Stimulated activated CD4-positive, alpha-beta T cell treated with anti-CD3 and anti-CD28 coated beads, Interleukin-12 subunit alpha, Interleukin-12 subunit beta, amount 100 ng/mL, for 4 hours (primary cell): ENCODE measurements at places on chromosomes 7 and 10.

GRCh38 chr10:131169146-131169545 lies 142.4 kb downstream of the TCERG1L start:
- DNase-seq, result no peak

DNA sequence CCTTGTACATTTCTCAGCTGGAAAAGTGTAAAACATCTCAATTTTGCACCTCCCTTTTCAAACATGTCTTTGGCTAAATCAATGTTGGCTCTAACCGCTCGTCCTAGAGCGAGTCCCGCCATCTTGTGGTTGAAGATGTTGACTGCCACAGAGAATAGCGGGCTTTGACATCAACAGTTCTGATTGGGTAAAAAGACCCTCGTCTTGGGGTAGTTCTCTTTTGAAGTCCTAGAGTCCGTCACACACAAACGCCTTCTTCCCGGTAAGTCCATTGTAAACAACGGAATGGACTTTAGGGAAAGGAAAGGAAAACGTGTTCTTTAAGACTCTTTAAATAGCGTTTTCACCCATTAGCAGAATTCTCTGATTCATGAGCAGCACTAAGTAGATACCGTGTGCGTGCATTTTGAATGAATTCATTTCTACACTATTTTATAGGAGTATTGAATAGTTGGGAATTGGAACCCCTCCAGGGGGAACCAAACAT lies 452 bp upstream of the RPP30 start:
- peak; percentile 26 for DNase-seq

DNA sequence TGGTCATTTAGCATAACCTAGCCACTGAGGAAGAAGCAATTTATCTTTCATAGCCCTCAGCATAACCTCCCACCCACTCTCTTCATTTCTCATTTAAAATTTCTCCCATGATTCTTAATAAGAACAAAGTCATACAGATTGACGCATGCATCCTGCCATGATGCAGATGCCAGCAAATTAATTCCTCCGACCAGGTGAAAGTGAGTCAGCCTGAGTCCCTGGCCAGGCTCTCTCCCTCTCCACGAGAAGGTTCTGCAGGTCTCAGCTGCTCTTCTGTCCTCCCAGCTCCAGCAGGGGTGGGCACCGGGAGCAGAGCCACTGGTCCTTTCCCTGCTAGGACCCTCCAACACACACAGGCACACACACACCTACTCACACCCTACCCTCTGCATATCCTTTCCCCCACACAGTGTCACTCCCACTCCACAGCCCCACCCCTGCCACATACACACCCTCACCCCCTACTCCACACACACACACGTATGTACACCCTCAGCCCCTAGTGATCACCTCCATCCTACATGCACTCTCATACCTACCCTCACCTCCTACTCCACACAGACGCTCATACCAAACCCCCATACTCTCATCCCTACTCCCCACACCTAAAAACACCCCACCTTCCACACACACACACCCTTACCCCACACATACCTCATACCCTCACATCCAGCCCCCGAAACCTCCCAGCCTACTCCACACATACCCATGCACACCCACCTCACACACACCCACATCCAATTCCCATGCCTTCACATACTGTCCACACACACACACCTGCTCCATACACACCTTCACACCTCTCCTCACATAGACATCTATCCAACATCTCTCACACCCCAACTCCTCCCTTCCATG lies 78.0 kb downstream of the FAM13C start:
- no peak for DNase-seq

DNA sequence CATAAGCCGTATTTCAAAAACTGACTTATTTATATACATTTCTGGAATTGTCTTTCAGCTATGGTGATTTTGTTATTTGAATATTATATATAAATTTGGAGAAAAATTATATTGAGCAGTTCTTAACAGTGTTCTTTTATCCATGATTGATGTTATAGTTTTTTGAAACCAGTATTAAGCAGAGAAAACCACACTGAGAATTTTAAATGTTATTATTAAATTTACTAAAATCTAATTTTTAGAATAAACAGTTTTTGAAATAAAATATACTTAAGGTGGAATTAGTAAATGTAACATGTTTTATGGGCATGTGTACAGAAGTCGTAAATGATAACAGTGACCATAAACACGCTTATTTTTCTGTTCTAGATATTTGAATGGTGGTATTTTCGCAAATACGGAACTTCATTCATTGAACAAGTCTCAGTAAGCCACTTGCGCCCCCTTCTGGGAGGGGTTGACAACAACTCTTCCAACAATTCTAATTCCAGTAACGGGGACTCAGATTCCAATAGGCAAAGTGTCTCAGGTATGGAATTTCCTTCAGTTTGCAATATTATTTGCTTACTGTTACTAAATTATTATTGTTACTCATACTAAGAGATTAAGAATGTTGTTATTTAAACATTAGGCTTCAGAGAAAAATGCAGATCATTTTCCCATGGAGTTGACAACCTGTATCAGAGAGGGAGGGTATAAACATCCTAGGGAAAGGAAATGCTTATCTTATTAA lies 166.1 kb downstream of the ST7 start:
- peak; percentile 75 for DNase-seq

GRCh38 chr10:94097656-94098055 lies 103.9 kb downstream of the PLCE1 start:
- no peak for DNase-seq

DNA sequence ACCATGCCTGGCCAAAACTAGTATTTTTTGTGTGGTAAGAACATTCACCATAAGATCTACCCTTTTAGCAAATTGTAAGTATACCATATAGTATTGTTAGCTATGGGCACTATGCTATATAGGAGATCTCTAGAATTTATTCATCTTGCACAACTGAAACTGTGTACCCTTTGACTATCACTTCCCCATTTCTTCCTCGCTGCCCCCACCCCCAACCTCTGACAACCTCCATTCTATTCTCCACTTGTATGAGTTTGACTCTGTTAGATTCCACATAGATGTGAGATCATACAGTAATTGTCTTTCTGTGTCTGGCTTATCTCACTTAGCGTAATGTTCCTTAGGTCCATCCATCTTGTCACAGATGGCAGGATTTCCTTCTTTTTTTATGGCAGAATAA lies 3.6 kb downstream of the CASP7 start:
- DNase-seq, result no peak

GRCh38 chr10:4396401-4397283 lies 429.4 kb upstream of the AKR1E2 start:
- no peak for DNase-seq

- DNase-seq, result no peak
Measured at GRCh38 chr10:90939116-90939515, 18.2 kb upstream of the ANKRD1 start.

DNA sequence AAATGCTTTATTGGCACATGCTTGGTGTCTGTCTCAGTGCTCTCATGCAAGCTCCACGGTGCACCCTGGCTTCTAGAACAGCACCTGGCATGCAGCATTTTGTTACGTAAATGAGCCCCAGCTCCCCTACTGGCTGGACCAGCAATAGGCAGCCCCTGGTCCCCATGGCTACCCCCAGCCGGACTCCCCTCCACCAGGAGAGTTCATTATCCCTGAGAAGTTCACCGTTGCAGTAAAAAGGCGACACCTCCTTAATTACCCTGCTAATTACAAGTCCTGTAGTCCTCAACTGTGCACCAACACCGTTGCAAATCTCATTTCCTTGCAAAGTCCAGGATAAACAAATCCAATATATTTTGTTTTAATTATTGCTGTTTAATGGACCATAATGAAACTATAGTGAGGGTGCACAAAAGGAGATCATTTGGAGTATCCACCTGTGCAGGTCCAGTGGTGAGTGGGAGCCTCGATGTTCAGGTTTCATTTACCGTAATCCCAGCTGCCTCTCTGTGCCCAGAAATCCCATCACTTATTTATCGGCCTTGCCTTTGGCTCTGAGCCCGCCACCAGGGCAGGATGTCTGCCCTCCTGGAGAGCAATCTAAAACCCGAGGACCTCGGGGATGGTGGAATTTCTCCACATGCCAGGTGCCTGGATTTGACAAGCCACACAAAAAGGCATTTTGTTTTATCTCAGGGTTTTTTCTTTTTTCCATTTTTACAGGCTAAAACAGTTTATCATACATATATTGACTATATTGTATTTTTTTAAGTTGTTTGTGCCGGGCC lies 12.8 kb upstream of the DRGX start:
- DNase-seq, result no peak

- DNase-seq, result no peak
Measured at GRCh38 chr7:101951757-101952156, 134.3 kb downstream of the CUX1 start.

GRCh38 chr7:69889338-69889975 lies 291.2 kb downstream of the AUTS2 start:
- DNase-seq, result no peak

GRCh38 chr7:45416846-45417245 lies 157.3 kb upstream of the ADCY1 start:
- no peak for DNase-seq

GRCh38 chr7:71716690-71717089 lies 584.7 kb downstream of the GALNT17 start:
- DNase-seq, result no peak

DNA sequence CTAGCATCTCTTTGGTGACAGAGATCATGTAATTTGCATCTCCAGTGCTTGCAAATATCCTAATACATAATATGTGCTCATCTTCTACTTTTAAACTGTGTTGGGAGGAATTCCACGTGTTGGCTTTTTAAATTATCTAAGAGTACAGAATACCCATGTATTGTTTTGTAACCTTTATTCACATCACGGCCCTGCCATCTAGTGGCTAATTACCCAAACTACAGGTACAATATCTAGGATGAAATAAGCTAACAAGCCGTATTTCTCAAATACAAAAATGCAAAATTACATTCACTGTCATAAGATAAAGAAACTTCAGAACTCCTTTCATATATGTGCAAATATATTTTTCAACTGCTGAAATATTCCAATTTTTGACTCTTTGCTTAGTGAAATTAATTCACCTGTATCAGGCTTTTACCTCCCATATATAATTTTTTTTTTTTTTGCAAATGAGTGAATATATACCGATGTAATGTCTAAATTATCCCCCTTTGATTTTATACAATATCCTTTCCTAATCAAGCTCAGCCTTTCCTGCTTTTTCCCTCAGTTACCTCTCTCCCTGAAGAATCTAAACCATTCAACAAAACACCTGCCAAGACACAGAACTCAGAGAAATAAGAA lies 30.3 kb upstream of the LSM8 start:
- no peak for DNase-seq

DNA sequence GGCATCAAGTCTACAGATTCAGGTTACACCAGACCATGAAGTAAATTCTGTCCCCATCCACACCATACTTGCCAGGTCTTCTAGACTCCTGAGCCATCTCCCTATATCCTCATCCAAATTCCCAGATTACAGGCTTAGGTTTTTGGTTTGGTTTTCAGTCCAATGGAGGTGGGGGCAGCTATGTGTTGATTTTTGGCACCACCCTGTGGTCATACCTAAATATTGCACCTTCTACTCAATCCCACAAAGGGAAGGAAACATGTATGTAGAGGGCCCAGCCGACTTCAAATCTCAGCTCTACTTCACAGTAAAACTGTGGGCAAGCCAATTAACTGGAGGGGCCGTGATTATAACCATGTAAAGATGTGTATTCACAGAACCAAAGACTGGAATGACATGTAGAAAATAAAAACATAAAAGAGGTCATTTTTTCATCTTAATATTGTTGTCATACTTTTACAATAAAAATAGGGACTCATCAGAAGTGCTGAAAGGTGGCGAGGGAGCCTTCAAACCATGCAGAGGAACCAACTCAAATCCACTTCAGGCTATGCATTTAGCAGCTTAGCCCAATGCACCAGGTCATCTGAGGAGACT lies 19.8 kb downstream of the ERCC6 start:
- no peak for DNase-seq

DNA sequence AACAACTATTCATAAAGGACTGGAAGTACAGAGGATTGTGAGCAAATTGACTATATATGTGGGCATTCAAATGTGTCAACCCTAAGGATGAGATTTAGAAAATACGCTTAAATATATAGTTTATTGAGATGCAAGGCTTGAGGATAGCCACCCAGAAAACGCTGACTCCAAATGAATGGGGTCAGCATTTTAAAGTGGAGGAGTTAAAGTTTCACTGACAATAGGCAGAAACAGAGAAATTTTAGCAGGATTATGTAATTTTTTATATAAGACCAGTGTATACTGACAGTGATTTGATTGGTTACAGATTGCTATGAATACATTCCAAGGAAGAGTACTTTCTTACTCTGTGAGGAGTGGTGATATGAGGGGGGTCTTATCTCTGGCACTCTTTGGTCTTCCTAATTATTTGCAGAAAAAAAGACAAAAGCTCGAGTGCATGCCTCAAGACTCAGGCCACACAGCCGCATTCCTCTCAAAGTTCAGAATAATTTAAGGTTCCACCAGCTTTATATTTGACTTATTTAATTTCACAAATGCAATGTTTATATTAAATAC lies 38.6 kb upstream of the ARL4A start:
- DNase-seq, result no peak

GRCh38 chr10:81847675-81848074 lies 27.3 kb upstream of the NRG3 start:
- no peak for DNase-seq

DNA sequence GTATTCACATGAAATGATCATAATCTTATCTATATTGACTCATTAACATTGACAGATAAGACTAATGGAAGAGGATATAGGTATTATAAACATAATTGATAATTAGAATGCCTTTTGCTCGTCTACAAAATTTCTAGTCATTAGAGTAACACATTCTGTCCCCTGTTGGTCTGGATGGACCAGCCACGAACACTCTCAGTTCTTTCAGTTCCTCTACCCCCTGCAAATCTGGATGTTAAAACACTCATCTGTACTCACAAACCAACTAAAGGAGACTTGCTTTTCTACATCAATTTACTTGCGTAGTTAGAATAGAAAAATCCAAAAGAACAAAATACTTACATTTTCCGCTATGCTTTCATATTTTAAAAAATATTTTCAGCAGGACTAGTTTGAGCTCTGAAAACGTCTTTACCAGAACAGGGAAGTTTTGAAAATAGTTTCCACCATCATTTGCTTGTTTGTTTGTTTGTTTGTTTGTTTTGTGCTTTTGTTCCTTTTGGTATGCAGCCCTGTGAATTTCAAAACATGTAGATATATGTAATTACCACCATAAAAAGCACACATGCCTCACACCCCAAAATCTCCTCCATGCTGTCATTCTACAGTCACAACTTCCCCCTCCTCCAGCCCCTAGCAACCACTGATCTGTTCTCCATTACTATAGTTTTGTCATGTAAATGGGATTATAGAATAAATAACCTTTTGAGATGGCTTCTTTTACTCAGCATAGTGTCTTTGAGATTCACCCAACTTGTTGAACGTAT lies 103.8 kb downstream of the FZD1 start:
- no peak for DNase-seq

DNA sequence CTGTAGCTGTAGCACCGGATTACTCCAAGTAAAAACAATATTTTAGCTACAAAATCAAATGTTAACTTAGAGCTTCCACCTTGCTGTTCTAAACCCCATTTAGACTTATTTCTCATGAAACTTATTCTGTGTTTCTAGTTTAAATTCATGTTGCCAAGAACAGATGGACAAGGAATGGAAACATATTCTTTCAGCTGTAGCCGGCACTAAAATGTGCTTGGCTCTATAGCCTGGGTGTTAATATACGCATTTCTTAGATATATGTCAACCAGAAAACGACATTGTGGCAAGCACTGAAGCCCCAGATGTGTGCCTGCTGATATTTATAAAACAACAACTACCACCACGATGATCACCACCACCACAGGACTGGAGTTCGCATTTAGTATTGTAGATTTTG lies 190.3 kb upstream of the ETV1 start:
- no peak for DNase-seq

GRCh38 chr7:68313806-68314205 lies 1284.5 kb upstream of the AUTS2 start:
- no peak for DNase-seq

GRCh38 chr10:55629793-55630490 lies 731.1 kb downstream of the ZWINT start:
- DNase-seq, result no peak
